Stimulated activated CD8-positive, alpha-beta memory T cell treated with anti-CD3 and anti-CD28 coated beads, Interleukin-4, amount 100 ng/mL, for 1 hour (primary cell): ENCODE measurements at places on chromosomes 13 and 19.

GRCh38 chr13:110528371-110528770 lies 33.2 kb downstream of the RAB20 start:
- DNase-seq = no peak

- no peak for DNase-seq
Measured at GRCh38 chr13:39960191-39960590, 304.7 kb downstream of the COG6 start.

DNA sequence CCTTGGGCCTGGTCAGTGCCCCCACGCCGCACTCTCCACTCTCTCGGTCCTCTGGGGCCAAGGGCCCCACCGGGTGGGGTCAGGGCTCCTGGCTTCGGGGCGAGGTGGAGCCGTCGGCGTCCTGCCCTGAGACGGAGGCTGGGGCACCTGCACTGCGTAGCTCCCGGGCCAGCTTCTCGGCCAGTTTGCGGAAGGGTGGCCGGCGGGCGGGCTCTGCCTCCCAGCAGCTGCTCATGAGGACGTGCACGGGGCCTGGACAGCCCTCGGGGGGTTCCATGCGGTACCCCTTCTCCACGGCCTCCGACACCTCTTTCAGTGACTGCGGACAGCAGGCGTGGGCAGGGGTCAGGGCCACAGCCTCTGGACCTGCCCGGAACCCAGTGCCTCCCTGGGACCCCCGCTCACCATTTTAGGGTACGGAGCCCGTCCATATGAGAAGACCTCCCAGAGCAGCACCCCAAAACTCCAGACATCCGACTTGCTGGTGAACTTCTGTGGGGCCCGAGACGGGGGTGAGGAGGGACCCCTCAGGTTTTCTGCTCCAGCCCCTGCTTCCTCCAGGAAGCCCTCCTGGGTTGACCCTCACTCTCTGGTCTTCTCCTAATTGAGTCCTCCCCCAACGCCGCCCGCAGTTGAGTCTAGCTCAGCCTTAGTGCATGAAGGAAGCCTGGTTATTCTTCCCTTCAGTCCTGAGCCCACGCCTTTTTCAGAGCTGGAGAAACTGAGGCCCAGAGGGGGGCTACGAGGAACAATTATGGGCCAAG lies 6.3 kb upstream of the RAX2 start:
- DNase-seq = no peak

DNA sequence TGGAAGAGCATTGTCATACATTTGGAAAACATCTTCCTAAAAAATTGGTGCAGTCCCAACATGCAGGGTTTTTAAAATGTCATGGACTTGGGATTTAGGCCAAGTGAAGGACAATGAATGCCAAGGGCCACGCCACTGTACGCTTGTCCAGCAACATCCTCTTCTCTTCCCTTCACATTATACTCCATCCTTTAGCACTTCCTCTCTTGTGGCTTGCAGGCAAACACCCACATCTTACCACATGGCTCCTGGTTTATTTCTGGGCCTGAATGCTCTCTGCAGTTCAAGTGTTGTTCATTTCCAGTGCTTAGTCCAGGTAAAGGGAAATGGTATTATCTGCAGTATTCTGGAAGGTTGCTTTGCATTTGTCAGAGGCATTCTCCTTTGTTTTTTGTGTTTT lies 45.0 kb downstream of the CBY2 start:
- no peak for DNase-seq

DNA sequence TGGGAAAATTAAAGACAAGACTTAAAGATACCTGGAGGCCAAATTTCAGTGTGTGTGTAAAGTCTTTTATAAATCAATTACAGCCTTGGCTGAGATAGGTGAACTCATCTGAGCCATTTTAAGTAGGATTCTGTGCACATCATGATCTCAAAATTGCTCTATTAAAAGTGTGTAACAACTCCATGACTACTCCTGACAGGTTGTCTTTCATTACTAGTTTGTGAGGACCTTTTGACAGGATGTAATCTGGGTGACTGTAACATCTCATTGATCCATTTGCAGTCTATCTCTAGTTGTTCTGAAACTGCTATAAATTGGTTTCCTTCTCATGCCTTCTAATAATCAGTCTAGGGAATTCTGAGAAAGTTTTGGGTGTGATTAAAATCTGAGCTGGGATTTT lies 753.3 kb downstream of the SLITRK5 start:
- no peak for DNase-seq

DNA sequence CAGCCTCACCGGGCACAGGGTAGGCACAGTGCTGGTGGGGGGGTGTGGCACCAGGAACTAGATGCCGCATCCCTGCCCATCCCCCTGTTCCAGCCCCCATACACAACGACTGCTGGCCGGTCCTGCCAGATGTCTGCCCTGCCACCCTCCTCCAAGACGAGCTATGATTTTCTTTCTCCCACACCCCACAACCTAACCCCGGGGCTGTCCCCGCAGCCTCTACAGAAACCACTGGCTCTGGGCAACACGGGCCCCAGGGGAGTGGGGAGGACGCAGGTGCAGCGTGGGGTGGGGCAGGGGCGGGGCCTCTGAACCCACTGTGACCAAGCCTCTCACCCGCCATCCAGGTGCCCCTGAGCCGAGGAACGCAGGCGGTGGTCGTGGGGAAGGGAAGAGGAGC lies 15.5 kb downstream of the PGLS start:
- DNase-seq = no peak

- no peak for DNase-seq
Measured at GRCh38 chr13:43191546-43191945, 168.2 kb downstream of the DNAJC15 start.

DNA sequence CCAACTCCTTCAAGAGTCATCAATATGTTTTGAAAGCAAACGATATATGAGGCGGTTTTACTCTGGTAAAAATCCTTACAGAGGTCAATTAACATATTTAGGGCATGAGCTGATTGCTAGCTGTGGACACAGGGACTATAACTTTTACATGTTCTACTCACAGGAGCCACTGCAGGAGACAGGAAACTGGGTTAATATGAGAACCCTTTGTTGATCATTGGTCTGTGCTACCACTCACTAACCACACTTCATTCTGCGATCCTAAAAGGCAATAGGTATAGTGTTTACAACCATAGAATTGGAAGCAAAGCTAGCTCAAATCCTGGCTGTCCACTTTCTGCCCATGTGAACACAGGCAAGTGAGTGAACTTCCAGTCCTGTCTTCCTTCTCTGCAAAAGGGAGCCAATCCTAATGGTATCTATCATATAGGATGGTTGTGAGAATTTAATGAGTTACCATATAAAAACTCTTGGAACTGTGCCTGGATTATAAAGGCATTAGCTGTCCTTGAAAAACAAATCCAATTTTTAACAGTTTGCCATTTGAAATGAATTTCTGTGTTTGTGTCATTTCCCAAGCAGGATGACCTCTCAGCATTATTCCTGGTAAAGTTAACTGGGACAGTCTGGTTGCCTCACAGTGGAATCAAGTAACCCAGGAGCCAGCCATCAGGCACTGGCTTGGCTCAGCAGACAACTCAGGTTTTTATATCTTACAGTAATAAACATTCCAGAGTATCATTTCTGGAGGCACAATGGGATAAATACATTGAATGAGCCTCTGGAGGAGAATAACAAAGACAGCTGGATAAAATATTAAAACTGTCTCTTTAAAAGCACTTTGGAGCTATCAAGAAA lies 29.8 kb upstream of the RAP2A start:
- DNase-seq = no peak

DNA sequence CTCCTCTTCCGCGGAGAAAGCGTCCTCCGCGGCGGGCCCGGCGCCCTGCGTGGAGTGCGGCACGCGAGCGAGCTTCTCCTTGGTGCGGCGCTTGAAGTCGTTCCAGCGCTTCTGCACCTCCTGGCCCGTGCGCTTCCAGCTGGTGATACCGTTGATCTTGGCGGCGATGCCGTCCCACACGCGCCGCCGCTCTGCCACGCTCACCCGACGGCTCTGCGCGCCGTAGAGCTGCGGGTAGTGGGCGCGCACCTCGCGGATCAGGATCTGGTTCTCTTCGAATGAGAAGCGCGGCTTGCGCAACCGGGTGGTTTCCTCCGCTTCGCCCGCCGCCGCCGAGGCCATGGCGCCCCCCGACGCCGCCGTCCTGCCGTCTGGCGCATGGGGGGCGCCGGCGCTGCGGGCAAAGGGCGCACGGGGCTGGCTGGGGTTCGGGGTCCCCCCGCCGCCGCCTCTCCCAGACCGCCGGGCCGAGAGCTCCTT lies 941 bp downstream of the MYPOP start:
- no peak for DNase-seq

- DNase-seq = no peak
Measured at GRCh38 chr13:20053016-20053415, 94.5 kb downstream of the ZMYM2 start.

DNA sequence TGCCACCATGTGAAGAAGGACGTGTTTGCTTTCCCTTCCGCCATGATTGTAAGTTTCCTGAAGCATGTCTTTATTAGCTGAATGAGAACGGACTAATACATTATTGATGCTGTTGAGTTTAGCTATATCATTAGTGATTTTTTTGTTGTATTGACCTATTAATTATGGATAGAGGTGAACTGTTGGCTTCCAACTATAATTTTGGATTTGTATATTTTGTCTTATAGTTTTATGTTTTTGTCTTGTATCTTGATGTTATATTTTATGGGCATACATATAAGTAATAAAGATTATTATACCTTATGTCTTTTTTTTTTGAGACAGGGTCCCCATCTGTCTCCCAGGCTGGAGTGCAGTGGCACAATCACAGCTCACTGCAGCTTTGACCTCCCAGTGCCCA lies 45.6 kb downstream of the ZNF627 start:
- no peak for DNase-seq

DNA sequence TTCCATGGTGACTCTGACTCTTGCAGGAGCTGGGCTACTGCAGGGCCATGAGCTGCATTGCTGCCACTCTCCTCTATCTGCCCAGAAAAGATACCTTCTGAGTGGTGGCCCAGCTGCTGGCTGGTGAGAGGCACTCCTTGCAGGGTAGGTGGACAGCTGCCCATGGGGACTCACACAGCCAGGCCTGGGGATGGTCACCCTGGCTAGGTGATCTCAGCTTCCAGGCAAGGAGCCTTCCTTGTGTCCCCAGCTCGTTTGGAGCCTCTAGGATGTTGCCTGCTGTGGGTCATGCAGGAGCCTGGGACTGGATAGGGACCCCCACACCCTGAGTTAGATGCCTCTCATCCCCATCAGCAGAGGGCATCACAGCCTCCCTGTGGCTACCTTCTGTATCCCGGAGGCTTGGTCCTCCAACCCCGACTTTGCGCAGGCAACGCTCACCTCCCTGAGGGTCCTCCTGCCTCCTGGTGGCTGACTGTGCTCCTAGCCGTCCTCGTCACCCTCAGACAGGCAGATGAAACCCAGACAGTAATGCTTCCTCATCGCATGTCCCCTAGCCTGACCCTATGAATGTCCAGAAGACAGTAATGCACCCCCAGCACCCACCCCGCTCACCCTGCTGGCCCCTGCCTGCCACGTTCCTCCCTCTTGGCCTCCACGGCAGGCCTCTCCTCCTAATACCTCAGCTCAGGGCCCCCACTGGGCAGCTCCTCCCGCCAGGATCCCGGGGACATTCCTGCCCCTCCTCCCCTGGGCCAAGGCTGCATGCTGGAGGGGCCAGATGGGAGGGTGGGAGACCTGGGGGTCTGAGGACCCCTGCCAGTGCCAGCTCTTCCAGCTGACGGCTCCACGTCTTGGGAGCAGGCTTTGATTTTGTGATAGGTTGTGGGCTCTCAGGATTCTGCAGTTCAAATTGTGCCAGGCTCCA lies 13.6 kb upstream of the ZNF14 start:
- no peak for DNase-seq

DNA sequence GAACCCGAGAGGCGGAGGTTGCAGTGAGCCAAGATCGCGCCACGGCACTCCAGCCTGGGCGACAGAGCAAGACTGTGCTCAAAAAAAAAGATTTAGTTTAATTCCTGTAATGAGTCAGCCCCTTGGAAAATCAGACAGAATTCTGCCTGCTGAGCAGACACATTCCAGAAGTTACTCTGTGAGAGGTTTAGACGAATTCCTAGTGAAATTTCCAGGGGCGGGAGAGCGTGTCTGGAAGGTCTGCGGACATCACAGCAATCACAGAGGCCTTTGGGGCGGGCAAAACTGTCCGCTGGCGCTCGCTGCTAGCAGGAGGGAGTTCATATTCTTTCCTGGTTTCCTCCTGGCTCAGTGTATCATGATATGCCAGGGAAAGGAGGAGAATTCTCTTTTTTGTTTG lies 17.5 kb downstream of the MISP start:
- DNase-seq = no peak

GRCh38 chr19:2912306-2912705 lies 11.6 kb downstream of the ZNF57 start:
- no peak for DNase-seq

- DNase-seq = no peak
Measured at GRCh38 chr19:45280471-45280961, 29.4 kb downstream of the MARK4 start.

GRCh38 chr19:30359936-30360335 lies 12.2 kb upstream of the ZNF536 start:
- DNase-seq = no peak

GRCh38 chr19:6738787-6739389 lies 592 bp upstream of the TRIP10 start:
- no peak for DNase-seq

DNA sequence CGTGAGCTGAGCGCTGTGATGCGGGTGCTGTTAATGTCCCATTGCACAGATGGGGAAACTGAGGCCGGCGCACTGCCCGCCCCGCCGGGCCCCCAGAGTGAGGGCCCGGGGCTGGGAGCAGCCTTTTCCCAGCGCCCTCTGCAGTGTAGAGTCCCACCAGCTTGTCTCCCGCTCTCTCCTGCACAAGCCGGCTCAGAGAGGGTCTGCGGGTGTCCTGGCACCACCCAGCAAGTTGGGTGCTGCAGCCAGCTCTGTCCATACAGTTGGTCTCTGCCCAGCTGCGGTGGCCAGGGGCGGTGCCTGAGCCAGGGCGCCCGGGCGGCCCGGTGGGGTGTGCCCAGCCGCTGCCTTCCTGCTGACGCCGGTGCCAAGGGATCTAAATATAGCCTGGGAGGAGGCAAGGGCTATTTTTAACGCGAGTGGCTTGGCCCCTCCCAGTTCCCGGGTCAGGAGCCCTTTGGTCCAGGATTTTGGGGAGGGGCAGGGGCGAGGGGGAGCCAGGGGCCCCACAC lies 19.3 kb downstream of the GADD45B start:
- no peak for DNase-seq

DNA sequence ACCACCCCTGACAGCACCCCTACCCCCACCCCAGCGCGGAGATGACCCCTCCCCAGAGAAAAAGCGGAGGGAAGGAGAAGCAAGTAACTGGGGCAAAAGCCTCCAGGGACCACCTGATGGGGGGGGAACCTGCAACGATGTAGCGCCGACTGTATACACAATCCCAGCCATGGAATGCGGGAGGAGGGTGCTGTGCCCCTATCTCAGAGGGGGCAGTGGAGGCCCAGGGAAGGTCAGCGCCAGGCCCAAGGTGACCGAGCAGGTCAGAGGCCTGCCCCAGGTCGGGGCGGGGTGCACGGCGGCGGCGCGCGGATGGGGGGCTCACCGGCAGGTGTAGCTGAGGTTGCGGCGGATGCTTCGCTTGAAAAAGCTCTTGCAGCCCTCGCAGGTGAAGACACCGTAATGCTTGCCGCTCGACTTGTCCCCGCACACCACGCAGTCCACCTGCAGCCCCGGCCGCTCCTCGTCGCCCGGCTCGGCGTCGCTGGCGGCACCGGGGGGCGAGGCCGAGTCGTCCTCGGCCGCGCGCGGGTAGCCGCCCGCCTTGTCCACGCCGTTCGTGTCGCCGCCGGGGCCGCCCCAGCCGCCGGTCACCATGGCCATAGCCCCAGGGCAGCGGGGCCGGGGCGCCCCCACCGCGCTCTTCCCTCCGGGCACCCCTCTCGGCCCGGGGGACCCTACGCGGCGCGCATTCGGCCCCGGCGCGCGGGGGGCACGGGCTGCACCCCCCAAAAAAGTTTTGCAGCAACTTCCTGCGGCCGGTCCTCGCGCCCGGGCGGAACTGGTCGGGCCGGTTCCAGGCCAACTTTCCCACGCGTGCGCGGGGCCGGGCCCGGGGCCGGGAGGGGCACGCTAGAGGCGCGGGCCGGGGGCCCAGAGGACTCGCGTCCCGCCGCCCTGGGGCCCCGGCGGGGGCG lies 843 bp downstream of the NR2F6 start:
- no peak for DNase-seq
